ENCODE measurements at places on chromosomes 12 and 14.

DNA sequence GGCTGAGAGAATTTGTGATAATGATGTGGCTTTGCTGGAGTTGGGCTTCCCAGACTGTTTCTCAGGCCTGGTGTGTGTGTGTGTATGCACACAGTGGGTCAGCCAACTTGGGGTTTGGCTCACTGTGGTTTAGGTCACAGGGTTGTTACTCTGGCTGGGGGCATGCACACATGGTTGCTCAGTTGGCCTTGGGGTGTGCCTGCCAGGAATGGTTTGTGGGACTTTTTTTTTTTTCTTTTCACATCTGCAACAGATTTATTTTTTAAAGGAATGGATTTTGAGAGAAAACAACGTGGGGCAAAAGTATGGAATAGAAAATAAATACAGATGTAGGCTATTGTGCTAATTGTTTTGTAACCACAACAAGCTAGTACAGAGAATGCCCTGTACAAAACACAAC is 25.0 kb upstream of the GTF2A1 start:
- no peak for DNase-seq

- no peak for DNase-seq
These were observed 48.7 kb upstream of the NAV3 start for GRCh38 chr12:77782034-77782433.

GRCh38 chr12:130183585-130184370 is 21.5 kb downstream of the FZD10 start:
- no peak for DNase-seq

- no peak for DNase-seq
These were observed 79.2 kb downstream of the DAD1 start for GRCh38 chr14:22509751-22510300.

DNA sequence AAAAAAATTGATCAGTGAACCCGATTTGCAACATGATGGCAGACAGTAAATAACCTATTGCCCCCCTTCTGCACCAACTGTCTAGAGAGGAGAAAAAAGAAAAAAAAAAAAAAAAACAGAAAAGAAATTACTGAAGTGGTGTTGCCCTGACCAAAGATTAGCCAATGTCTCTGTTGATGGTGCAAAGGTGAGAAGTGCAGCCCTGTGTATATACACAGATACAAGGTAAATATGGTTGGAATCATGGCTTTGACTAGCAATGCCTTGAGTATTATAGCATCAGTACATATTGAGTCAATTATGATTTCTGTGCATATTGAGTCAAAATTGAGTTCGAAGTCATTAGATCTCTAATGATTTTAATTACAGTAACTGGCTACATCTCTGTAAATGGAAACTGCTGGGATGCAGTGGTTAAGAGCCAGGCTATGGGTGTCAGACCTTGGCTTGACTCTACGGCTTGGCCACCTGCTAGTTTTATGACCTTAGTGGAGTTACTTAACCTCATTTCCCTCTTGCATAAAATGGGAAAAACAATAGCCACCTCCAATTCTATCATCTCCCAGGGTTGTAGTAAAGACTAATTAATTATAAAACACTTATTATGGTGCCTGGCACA is 51.0 kb downstream of the EGLN3 start:
- DNase-seq: no peak

GRCh38 chr12:53255996-53256395 is 12.1 kb upstream of the ESPL1 start:
- DNase-seq: no peak

DNA sequence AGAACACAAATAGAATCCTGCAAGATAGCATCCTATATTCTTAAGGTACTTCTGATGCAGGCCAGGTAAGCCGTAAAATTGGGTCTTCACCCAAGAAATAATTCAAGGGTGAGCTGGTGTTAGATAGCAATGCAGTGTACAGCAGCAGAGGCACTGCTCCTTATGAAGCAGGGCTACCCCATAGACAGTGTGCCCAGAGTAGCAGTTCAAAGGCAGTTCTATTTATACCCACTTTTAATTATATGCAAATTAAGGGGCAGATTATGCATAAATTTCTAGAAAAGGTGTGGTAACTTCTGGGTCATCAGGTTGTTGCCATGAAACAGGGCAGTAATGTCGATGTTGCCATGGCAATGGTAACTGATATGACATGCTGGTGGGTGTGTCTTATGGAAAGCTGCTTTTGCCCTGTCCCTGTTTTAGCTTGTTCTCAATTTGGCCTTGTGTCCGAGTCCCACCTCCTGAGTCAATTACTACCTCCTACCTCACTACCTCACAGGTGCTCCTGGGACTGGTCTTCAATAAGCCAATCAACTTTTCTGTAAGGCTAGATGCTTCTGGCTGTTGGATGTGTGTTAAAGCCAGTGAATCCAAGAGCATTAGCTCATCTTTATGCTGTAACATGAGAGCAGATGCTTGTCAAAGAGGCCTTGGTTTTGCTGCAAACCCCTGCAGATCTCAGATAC is 61.0 kb downstream of the PPM1A start:
- DNase-seq: no peak

DNA sequence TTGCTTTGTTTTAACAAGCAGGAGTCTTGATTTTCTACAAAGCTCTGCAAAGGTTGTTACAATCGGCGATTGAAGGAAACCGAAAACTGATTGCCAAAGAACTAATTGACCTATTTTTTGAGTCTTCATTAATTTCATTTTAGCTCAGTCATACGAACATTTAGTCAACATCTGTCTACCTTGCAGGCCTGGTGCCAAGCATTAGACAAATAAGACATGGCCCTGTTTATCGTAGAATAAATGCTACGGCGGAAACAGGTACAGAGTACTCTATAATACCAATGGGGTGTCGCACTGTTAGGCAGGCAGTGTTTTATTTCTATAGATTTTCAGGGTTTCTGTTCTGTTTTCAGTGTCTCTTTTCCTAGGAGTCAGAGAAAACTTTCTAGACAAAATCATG is 171.5 kb downstream of the BCAT1 start:
- DNase-seq: no peak

DNA sequence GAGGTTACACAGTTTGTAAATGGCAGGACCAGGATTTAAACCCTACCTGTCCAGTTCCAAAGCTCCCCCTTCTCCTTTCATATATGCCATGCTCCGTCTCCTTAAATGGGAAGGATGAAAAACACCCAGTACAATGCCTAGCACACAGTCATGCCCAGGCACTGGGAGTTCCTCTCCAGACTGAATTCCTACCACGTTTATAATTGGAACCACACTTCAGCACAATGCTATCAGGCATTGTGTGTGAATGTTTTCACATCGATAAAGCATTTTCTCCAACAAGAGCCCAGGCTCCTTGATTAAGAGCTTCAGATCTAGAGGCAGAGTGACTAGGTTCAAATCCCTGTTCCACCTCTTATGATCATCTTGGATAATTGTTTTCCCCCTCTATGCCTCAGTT is 2.7 kb upstream of the NUAK1 start:
- no peak for DNase-seq

DNA sequence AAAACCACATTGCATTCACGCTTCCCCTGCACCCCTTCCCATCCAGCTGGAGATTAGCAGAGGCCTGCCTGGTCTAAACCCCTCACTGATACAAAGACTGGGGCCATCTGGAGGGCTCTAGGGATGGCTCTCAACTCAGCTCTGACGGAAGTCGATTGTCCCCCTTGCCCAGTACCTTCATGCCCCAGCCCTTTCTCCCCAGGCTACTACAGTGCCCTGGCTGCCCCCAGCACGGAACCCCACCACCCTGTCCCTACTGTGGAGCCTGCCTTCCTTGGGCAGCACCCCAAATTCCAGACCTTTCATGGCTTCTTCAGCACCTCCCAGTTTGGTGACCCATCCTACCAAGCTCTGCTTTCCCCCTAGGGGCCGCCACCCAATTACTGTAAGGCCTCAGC is 25.6 kb downstream of the ZFP36L1 start:
- DNase-seq: no peak

DNA sequence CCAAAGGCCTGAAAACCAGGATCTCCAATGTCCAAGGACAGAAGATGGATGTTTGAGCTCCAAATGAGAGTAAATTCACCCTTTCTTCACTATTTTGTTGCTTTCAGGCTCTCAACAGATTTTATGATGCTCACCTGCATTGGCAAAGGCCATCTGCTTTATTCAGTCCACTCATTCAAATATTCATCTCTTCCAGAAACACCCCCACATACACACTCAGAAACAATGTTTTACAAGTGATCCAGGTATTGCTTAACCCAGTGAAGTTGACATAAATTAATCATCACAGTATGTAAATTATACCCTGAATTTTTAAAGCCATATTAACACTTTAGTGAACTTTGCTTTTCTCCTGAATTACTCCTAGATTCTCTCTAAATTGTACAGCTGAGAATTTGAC is 63.3 kb downstream of the DUSP6 start:
- DNase-seq: no peak

- no peak for DNase-seq
These were observed 983.0 kb upstream of the LRFN5 start for GRCh38 chr14:40623643-40624042.

DNA sequence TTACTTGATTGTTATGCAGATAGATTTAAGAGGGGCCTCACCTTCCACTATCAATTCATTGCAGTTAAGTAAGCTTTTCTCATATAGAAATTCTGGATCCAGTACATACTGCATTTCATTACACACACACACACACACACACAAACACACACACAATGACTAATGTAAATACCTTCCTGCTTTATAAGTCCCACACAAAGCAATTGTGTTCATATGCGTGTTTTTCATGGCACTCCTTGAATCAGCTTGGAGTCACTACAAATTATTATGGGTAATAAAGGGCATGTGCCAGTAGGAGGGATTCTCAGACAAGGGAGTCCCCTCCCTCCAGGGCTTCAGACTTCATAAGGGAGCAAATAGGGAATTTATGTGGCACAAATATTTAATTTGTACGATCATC is 4.5 kb downstream of the MIPOL1 start:
- DNase-seq: no peak

GRCh38 chr14:102417001-102417431 is 54.3 kb downstream of the TECPR2 start:
- no peak for DNase-seq

GRCh38 chr12:16243487-16244412 is 33.7 kb downstream of the SLC15A5 start:
- no peak for DNase-seq

GRCh38 chr14:29242755-29243754 is 476.5 kb downstream of the FOXG1 start:
- no peak for DNase-seq

- DNase-seq: no peak
These were observed 169.1 kb downstream of the TSPAN9 start for GRCh38 chr12:3246253-3246652.

DNA sequence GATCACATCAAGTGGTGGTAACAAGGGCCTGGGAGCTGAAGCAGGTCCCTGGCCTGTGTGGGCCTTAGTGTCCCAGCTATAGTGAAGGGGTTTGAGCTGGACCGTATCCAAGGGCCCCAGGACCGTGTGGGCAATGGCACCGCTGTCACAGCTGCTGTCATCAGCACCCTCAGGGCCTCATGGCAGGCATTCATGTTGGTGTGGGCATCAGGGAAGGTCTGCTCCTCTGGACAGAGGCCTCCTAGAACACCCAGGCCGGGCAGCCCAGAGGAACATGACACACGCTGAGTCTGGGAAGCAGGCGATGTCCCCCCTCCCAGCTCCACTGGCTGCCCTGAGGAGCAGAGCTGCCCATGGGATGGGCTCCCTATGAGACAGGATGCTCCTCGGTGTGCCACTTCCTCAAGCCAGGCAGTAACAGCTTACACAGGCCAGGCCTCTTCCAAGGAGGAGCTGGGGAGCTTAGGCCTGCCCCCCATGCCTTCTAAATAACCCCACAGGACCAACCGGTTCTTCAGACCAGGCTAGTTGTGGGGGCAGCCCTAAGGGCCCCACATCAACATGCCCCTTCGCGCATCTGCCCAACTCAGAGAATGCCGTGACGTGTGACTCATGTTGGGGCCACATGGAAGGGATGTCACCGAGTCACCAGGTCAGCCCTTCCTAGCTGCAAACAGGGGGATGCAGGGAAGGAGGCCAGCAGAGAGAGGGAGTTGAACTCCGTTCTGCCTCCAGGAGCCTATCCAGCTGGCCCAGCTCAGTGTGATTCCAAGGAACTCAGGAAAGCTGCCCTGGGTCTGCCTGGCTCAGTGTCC is 80.4 kb downstream of the PITPNM2 start:
- DNase-seq: no peak

- DNase-seq: no peak
These were observed 12.8 kb upstream of the GSG1 start for GRCh38 chr12:13116259-13116658.

DNA sequence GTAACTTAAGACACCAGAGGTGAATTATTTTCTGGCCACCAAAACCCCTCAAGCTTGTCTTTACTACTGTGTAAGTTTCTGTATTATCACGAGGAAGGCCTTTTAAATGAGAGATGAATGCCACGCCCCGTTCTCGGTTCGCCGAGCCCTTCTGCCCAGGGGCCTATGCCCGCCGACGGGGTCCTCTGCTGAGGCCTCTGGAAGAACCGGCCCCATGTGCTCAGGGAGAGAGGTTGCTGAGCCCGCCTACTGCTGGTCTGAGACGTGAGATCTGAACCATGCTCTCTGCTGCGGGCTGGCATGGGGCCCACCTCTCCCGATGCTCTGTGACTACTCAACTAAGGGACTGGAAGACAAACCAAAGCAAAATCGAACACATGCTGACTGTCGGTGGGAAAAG is 21.0 kb downstream of the AMN start:
- no peak for DNase-seq

DNA sequence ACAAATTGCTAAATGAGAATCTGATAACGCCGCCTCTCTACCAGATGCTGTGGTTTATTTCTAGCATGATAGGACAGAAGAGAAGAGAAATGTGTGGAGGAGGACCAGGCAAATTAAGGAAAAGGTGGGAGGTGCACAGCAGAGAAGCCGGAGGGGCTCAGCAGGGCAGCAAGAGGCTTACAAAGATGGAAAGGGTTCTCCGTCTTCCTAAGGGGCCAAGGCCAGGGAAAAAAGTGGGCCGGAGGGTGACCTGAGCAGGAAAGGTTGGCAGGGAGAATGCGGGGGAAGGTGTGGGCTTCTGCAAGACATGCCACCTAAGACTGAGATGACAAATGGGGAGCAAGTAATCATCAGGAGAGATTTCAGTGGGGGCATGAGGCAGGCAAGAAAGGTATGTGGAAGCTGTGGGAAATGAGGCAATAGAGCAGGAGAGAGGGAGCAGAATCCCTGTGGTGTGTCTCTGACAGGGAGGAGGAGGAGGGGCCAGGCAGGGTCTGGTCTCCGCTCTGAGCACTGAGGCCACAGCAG is 18.7 kb downstream of the MANSC1 start:
- DNase-seq: no peak

- DNase-seq: no peak
These were observed 17.5 kb downstream of the YY1 start for GRCh38 chr14:100256339-100256895.

- no peak for DNase-seq
These were observed 693.8 kb downstream of the BCL11B start for GRCh38 chr14:98578204-98578603.

DNA sequence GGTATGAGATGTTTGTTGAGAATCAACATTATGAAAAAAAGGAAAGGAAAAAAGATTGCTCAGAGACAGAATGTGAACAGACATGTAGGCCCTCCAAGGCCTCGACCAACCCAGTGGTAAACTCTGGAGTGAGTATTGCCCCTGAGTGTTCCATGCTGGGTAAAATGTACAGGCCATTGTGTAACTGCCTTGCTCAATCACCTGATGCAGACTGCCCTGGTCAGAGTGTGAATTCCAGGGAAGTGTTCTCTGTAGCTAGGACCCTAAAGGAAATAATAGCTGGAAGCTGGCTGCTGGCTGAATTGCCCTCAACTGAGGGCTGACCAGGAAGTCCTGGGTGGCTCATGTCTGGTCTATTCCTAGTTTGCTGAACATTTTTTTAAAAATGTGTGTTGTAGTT is 1081.4 kb upstream of the LRFN5 start:
- DNase-seq: no peak

Data from stimulated activated CD4-positive, alpha-beta T cell treated with anti-CD3 and anti-CD28 coated beads, Interleukin-12 subunit alpha, Interleukin-12 subunit beta, amount 100 ng/mL, for 4 hours (primary cell).